NCI-H187 (cell line): ENCODE measurements at places on chromosomes 6 and 20.

DNA sequence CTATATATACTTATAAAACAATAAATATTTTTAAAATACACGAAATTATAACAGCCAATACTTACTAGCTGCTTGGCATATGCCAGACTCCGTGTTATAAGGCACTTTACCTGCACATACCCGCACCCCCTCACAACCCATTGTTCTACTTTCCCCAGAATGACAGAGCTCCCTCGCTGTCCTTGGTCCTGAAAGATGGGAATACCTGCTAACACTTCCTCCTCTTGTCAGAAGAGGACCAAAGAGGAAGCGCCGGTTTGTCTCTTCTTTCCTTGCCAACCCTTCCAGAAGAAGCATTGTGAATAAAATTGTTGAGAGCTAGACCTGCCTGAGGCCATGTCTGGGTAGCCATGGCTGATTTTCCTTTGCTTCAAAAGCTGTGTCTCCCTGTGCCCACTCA, 149.3 kb downstream of the PTPRT start:
- no peak for DNase-seq

DNA sequence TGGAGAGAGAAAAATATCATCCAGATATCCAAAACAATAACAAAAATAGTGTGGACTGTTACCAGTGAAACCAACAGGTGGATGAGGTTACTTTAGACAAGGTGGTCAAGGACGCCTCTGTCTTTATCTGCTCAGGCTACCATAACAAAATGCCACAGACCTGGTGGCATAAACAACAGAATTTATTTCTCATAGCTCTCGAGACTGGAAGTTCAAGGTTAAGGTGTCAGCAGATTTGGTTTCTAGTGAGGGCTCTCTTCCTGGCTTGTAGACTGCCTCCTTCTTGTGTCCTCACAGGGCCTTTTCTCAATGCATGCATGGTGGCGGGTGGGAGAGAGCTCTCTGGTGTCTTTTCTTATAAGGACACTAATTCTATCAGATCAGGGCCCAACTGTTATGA, 21.1 kb upstream of the LBP start:
- DNase-seq = no peak

DNA sequence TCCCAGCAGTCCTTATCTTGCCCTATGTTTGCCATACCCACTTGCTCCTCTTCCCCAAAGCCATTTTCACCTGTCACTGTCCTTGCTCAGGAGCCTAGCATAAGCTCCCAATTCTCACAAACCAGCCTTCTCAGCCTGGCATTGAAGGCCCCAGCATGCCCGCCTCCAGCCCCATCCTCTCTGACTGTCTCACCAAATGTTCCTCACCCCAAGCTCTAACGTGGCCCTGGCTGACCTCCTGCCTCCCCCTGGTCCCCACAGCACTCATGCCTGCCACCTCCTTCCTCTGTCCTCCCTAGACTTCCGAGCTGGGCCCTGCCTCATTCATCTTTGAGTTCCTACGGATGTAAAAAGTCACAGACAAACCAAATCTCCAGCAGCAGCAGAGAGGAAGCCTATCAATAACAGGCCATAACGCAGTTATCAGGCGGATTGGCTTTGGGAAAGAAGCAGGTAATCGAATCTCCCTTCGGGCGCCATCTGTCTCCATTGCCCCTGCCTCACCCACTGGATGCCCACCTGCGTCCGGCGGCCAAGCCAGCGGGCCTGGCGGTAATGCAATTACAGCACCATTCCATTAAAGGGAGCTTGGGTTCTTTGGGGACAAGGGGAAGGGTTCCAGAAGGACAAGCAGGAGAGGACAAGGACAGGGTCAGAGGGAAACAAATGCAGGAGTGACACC, 104.4 kb downstream of the MRPL14 start:
- no peak for DNase-seq

GRCh38 chr20:43953919-43954592, 39.4 kb downstream of the TOX2 start:
- no peak for DNase-seq

- no peak for DNase-seq
Measured at GRCh38 chr6:99432877-99433276, 7.8 kb upstream of the PNISR start.

- no peak for DNase-seq
Measured at GRCh38 chr6:129842137-129842536, 19.0 kb downstream of the TMEM244 start.

GRCh38 chr6:148450866-148451265, 108.2 kb downstream of the SASH1 start:
- DNase-seq = no peak

GRCh38 chr6:88749849-88750248, 213.6 kb downstream of the RNGTT start:
- DNase-seq = no peak

DNA sequence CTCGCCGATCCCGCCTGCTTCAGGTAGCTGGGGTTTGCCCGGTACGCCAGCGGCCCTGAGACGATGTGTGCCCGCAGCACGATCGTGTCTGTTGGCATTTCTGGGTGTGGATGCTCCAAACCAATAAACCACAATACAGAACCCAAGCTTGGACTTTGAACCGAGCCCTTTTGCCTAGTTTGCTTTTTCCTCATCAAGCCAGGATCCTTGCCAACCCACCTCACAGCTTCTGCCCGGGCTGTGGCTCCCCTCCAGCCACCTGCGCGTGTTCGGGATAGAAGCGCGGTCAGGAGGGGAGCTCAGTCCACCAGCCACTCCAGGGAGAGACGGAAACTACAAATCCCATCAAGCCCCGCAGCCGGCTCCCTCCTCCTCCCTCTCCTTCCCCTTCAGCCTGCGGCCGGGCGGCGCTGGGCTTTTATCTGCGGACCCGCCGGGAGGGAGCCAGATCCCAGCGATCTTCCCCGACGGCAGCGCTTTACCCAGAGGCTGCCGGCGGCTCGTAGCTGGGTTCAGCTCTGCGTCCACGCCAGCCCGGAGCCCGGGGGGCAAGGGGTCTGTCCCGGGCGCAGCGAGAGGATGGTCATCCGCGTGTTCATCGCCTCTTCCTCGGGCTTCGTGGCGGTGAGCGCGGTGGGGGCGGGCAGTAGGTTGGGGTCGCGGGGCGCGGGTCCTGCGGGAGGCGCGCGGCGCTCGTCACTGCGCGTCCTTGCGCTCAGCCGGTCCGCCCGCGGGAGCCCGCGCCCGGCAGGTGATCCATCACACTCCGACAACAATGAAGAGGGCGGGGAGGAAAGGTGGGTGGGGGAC, at the start of gene SH3BGRL2:
Gene SH3BGRL2 (plus strand): TSS at position 447 of the 810 bp plus-strand sequence. CDS start 133 bp downstream, at position 580.
- DNase-seq = peak; percentile 52

- no peak for DNase-seq
Measured at GRCh38 chr6:82196161-82196560, 51.4 kb downstream of the IBTK start.

DNA sequence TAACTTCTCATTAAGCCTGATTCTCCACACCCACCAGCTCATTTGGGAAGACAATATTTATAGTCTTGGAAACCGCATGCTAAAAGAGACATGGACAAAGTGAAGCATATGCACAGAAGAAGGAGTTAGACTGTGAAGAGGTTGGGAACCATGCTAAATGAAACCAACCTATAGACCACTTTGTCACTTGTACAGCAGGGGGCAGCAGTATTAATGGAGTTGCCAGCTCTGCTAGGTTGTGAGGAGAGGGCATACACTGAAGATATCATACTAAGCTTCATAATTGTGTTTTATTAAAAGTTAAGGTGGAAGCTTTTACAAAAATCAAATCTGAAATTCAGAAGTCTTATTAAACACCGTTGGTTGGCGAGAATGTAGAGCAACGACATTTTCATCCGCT, 38.3 kb upstream of the HMGCLL1 start:
- peak; percentile 5 for DNase-seq

GRCh38 chr20:49313283-49313682, 35.4 kb upstream of the ZNFX1 start:
- no peak for DNase-seq

GRCh38 chr6:46234156-46234556, 63.4 kb upstream of the ENPP5 start:
- no peak for DNase-seq

GRCh38 chr6:8069631-8070284, 5.6 kb upstream of the BLOC1S5 start:
- no peak for DNase-seq

- no peak for DNase-seq
Measured at GRCh38 chr6:30726506-30727413, 6.6 kb downstream of the TUBB start.

DNA sequence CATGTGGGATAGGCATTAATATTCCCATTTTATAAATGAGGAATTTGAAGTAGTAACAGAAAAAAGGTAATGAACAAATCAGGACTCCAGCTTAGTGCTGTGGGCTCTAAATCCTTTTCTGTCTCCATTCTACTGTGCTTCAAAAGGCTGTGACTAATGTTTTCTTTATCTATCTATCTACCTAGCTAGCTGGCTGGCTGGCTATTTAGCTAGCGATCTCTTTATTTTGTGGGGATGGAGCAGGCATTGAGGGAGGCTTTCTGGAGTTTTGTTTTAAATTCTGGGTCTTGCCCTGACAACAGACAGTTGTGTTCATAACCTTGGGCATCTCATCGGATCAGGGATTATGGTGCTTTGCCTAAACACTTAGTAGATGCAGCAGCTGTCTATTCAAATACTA, 139.2 kb downstream of the SOX4 start:
- DNase-seq = no peak

DNA sequence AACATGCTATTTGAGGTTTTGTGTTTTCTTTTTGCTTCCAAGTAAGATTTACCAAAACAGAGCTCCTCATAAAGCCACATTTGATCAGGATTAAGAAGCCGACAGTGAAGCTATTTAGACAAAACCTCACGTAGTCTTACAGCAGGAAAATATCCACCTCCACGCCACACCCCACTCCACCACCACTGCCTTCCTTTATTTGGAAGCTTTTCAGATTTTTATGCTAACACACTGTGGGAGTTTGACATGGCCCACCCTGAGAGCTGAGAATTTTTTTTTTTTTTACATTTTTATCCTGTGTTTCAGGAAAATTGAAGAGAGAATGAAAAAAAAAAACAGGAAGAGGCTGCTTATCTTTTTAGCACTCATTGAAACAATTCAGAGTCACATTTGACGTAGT, 104.8 kb upstream of the MC3R start:
- no peak for DNase-seq

DNA sequence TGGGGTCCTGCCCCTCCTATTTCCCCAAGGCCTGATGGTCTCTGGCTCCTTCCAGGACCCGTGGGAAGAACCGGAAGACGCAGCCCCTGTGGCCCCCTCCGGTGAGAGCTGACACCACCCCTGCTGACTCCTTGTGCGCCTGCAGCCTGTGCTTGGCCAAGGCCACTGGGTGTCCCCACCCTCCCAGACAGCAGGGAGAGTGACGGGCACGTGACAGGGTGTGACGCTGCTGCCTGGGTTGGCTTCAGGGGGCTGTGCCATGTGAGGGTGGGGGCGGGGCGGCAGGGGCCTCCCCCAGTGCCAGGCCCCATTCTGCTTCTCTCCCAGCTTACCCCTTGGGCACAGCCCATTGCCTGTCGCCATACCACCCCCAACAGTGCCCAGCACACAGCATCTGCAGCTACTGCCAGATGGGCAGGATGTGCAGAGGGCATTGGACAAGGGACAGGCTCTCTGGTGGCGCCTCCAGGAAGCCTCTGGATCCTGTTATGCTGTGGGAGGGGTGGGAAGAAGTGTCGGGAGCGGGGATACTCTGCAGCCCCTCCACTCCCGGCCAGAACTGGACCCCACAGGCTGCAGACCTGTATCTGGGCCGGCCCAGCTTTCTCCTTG, 2.9 kb downstream of the BIRC7 start:
- DNase-seq = no peak

- DNase-seq = no peak
Measured at GRCh38 chr20:35463455-35464300, 8.3 kb downstream of the CEP250 start.
